ENCODE measurements at places on chromosomes 2 and 18. TPM values are rescaled to one million over a fixed set of nuclear protein-coding genes. Genes with fewer than 3 reads are reported as not detected.

DNA sequence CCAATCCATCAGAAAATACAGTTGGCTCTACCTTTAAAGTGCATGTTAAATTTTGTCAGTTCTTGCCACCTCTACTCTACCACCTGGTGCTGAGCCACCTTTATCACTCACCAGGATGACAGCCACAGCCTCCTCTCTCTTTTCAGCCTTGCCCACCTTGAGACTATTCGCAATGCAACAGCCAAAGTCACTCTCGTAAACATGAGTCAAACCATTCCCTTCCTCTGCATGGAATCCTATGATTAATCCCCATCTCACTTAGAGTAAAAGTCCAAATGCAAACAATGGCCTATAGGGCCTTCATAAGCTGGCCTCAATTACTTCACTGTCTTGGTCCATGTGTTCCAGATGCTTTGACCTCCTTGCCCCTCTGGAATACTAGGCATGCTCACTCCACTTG is 5.8 kb upstream of the OSBPL6 start:
- DNase-seq: no peak

GRCh38 chr18:64171576-64171975 is 22.7 kb upstream of the LINC00305 start:
- DNase-seq: no peak

- DNase-seq: peak; percentile 67
These were observed 13.9 kb downstream of the CKAP2L start for GRCh38 chr2:112750560-112750843.

DNA sequence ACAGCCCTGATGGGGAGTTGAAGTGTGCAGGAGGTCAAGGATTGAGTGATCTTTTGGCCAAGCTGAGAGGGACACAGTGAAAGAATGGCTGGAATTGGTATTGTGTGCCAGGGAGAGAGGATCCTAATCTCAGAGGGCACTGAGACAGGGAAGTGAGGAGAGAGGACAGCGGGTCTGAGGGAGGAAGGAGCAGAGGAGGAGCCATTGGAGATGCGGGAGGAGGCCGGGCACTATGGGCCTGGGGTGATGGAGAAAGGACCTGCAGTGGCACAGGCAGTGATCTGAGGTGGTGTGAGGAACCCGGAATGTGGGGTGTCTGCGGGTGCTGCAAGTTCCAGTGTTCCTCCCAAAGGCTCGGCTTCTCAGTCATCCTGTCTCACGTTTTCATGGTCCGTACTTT is 26.8 kb downstream of the RNF144A start:
- no peak for DNase-seq

The OSR1 gene
- total RNA-seq: 3.6 TPM

DNA sequence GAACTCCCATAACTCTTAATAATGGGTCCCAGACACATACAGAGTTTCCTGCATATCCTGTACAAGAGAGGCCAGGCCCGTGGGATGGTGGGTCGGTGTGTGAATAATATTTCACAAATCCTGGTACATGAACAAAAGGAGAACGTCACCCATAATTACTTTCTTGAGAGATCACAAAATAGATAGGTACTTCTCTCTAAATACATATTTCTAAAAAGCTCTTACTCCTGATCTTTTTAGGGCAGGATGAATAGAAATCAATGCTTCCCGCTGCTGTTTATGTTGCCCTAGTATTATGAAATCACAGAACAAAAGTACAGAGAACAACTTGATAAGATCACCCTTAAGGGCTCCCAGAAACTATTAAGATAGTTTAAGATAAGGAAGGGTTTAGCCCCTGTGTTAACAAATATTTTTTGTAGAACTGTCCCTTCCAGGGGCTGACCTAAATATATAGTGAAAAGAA is 5.4 kb downstream of the IRS1 start:
- DNase-seq: no peak

DNA sequence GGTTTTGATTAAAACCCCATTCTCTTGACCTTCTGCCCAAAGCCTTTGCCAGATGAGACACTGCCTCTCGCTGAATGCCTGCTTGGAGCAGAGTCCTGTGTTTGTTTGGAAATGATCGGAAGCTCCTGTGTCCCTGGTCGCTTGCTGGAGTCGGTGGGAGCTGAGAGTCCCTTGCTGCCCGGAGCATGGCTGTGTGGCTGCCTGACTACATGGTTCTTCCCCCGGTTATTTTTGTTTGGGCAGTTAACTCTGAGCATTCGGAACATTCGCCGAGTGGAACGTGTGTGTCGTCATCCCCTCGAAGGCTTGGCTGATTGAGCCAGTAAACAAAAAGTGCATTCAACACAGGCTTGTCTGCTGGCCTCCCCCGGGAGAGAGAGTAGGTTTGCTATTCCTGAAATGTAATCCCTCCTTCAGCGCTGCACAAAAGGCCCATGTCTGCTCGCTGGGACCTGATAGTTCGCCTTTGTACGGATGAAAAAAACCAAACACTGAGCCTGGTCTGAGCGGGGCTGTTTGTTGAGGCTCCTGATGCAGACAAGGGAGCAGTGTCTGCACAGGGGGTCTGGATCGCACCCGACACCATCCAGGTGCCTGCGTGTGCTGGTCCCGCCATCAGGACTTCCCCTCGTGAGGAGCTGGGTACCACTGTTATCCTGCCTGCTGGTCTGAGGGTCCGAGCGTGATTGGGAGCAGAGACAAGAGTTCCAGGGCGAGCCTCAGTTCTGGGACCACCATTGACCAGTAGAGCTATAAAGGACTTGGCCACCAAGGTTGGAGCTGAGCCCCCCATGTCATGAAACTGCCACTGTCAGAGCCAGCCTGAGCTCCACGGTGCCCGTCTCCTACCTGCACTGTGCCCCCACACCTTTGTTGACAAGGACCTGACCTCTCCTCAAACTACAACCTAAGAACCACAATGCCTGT is 83.8 kb downstream of the AGAP1 start:
- DNase-seq: peak; percentile 47

The CGREF1 gene
- 5.2 TPM for total RNA-seq

GRCh38 chr18:74489676-74490075 is 6.5 kb upstream of the CNDP2 start:
- DNase-seq: peak; percentile 43

DNA sequence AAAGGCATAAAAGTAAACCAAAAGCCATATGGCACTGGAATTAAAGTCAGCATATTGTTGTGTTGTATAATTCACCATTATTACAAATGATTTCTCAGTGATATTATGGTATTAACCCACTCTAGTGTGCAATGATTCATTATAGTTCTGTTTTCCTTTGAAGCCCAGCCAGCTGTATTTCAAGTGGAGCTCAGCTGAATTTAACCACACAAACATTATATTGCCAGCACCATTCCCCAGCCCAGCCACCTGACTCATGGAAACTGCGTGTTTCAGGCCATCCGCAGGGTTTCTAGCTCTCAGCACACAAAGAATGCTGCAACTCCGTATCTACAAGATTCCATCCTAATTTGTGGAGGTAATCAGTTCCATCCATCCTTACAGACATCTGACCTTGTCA is 166.8 kb upstream of the CHAC2 start:
- DNase-seq: peak; percentile 24

The TEX44 gene
- total RNA-seq: not detected

DNA sequence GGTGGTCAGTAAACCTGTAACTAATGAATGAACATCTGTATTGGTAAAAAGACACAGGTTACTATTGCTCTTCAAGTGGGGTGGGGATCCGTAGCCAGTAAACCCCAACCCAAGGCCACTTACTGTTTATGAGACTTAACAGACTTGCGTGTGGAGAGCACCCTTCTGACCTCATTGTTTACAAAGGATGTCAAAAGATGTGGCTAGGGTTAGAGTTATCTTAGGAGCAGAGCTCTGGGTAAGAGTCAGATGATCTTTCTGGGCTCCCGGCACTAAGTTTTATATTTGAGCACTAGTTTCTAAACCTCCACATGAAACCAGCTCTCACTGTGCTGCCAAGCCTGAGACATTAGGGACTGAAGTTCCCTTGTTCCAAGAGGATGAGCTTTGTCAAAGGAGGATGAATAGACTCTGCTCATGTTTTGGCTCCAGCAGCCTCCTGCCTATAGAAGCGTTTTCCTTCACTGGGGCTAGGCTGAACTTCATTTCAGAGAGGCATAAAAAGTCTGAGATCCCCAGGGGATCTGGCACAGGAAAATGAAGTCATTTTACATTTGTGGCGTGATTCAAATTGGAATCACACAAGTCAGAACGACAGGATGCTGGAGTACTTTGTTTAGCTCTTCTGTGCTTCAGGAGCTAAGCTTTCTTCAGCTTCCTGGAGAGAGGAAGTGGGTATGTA is 403.1 kb upstream of the TRIB2 start:
- peak; percentile 51 for DNase-seq

The GALR1 gene
- total RNA-seq: not detected

DNA sequence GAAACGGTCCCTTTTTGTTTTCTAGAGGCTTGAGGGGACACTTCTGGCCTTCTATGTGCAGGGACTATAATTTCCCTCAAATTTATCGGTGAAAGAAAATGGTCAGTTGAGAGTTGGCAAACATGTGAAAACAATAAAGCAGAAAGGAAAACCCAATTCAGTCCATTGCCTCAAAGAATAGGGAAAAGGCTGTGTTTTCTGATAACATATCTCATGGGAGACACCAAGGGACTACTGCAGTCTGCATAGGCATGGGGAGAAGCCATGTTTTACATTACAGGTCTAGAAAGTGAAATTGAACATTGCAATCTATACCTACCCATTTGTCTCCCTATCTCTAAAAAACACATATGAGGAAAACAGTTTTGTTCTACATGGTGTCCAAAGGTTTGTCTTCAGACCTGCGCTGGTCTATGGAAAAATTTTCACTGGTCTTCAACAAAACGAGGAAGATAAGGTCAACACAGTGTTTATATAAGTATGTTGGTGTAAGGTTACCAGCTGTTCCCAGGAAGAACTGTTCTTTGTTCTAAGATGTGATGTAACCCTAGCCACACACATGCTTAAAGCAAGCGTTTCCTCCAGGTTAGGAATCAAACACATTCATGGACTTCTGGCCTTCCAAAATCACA is 179.7 kb downstream of the MREG start:
- DNase-seq: peak; percentile 77

- peak; percentile 48 for DNase-seq
These were observed 786.6 kb upstream of the CDH2 start for GRCh38 chr18:28963481-28963880.

- no peak for DNase-seq
These were observed 200.5 kb upstream of the HDAC4 start for GRCh38 chr2:239601201-239601851.

The SCN7A gene
- not detected for total RNA-seq

The LRRTM4 gene
- 0.10 TPM for total RNA-seq

DNA sequence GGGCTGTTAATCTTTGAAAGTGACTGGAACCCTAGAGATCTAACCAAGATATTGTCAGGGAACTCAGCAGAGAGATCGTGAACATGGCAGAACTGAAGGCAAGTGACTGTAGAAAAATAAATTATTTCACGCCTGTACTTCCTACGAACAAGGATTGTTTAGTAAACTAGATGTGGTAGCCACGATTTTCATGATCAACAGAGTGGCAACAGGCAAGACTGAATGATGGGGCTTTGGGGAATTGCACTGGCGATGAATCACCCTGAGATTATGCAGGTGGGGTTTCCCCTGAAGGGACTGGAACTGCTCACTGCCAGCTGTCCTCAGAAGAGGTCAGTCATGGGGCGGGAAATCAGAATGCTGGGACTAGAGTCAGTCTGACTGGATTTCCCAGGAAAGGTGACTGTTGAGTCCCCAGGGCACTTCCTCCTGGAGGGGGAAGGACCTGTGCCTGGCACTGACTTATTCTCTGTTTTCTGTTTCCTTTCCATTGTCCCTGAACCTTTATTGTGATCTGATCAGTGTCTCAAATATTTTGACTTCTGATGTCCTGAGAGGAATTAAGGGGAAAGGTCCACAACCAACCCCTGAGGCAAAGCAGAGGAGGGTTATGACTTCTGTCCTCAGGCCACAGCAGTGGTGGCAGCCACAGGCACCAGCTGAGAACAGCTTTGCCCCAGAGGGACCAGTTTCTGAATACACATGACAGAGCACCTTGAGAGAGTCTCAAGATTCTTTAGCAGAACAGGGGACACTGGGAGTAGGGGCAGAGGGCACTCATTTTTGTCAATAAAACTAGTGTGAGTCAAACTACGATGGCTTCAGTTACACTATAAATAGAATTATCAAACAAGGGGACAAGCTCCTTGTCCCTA is 70.0 kb downstream of the NAB1 start:
- peak; percentile 98 for DNase-seq

DNA sequence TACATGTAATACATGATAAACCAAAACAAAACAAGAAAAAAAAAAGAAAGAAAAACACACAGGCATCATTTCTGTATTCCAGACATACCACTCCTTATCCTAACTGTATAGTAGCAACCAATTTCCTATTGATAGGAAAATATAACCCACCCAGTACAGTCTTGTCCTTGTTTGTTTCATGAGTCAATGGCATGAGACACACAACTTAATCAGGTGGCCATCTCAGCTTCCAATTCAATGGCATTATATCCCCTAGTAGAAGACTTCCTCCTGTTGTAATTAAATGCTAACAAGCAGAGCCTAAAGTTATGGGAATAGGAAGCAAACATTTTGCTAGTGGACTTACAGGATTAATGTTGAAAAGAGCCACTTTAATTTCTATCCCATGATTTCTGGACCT is 121.0 kb upstream of the NOL4 start:
- DNase-seq: no peak

GRCh38 chr2:181857483-181857882 is 34.0 kb upstream of the ITPRID2 start:
- peak; percentile 29 for DNase-seq

DNA sequence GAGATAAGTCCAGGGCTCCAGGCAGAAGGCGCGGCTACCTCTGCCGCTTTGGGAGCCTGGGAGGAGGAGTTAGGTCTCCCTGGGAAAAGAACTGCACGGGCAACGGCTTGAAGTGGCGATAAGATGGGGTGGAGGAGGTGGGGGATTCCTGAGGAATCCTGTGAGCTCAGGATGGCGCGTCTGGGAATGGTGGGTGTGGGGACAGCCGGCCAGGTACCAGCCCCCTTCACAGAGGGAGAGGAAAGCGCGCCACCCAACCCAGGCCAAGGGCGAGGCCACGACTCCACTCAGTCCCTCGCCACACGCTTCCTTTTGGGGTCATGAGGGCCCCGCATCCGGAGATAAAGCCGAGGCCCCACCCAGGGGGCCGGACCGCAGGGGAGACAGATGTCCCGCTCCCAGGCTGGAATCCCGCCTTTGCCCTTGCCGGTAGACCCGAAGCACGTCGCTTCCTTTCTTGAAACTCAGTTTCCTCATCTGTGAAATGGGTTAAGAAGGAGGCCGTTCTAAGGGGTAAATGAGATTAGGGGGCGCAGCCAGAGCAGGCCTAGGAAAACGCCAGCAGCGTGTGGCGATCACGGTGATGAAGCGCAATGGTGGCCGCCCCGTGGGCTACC is 1.7 kb upstream of the CTDSP1 start:
- peak; percentile 94 for DNase-seq
